Activated CD8-positive, alpha-beta memory T cell treated with anti-CD3 and anti-CD28 coated beads, Interleukin-2, amount 10 ng/mL, durations not matched to agents 7 days and 5 days (primary cell): ENCODE measurements at places on chromosomes 6 and 20. TPM values are rescaled to one million over a fixed set of nuclear protein-coding genes. Genes with fewer than 3 reads are reported as not detected.
A peak's percentile ranks its signal among the peaks of the same experiment; 100 is the strongest.

DNA sequence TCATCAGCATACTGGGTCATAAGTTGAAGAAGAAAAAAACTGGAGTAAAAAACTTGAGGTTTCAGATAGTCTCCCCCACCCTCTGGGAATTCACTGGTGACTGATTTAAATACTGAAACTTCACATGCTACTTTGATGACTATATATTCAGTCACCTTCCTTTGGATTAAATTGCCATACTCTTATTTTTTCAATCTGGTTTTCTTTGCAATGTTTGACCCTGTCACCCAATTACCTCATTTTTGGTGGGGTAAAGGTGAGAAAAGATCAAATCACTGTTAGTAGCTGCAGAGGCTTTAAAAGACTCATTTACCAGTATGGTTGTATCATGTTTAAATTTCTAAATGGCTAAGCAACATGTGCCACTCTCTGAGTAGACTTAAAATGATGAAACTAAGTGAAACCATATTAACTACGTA lies 862.7 kb upstream of the FLRT3 start:
- H3K4me1 ChIP-seq = no peaks in the 10 kb centered on the region
- no peak overlapping the region for H3K4me3 ChIP-seq
- no peak overlapping the region for H3K27ac ChIP-seq
- no peaks in the 10 kb centered on the region for H3K27me3 ChIP-seq

The SNPH gene
- 3.6 TPM for total RNA-seq

DNA sequence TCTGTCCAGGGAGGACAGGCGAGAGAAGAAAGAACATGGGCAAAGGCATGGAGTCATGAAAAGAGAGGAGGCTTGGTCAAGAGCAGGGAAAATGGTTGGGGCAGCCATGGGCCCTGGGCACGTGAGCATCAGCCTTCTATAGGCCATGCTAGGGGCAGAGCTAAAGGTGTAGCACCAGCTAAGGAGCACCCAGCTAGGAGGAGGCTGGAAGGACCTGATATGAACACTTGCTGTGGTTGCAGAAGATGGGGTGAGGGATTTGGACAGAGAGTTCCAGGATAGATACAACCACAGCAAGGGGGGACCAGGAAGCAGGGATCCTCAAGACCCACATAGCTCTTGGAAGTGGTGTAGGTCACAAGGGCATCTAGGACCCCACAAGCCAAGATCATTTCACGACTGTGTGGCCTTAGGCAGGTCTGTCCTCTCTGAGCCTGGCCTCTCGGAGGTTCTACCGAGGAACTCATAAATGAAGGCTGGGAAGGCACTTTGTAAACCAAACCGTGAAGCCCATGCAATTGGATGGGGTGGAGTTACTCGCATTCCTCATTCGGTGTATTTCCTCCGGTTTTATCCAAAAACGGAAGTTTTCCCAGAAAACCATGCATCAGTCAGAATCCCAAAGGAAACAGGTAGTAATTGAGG lies 74.0 kb upstream of the TOP1 start:
- peak; percentile 28 for DNase-seq
- H3K4me1 ChIP-seq = peaks cover 11% of the 10 kb centered on the region
- no peak overlapping the region for H3K27ac ChIP-seq
- no peak overlapping the region for H3K4me3 ChIP-seq

DNA sequence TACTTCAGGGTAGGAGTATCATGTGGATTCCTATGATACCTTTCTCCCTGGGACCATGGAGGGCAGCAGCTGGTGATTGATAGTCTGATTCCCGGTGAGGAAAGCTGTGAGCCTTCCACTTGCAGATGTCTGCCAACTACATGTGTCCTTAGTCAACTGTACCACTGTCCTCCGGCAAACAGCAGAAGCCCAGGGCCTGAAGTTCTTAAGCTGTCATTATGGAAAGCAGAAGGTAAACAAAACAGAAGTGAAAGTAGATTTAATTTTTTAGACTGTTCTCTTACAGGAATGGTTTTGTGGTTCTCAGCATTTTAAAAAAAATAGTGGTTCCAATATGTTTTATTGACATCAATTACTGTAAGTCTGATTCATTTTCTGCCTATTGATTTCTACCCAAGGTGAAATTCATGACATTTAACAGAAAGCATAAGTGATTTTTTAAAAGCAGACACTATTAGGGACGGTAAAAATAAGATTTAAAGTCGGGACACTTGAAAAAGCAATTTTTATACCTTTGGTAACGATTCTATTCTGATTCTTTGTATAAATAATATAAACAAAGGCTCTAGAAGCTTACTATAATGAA lies 36.6 kb downstream of the PTPN1 start:
- peak overlapping the region; percentile 61 for H3K4me3 ChIP-seq
- H3K36me3 ChIP-seq = peaks cover 28% of the 10 kb centered on the region
- H3K27ac ChIP-seq = peak overlapping the region; percentile 68
- peak; percentile 58 for DNase-seq
- no peaks in the 10 kb centered on the region for H3K27me3 ChIP-seq

The HLA-DMB gene
- 31.2 TPM for total RNA-seq

DNA sequence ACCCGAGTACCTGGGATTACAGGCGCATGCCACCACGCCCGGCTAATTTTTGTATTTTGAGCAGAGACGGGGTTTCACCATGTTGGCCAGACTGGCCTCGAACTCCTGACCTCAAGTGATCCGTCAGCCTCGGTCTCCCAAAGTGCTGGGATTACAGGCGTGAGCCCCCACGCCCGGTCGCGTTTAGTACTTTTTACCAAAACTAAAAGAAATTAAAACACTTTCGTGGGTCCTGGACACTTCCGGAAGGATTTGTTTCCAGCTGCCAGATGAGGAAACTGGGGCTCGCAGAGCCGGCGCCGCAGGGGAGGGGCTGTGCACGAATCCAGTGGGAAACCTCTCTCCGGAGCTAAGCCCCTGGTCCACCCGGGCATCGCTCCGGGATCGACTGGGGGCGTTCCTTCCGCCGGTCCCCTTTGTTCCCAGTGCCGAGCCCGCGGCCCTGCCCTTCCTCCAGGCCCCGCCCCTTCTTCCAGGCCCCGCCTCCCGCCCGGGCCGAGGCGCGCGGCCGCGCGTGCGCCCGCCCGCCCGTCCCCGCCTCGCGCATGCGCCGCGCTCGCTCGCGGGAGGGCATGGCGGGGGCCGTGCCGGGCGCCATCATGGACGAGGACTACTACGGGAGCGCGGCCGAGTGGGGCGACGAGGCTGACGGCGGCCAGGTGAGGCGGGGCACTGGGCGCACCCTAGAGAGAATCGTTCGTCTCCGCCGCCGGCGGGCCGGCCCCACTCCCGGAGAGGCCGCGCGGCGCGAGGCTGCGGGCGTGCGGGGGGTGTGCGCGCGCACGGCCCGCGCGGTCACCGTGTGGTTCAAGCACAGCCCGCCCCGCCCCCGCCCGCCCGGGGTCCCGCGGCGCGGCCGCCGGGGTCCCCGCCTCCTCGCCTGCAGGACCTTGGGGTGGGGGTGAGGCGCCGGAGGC lies at the start of gene NELFCD:
Gene NELFCD (plus strand): TSS at position 546 of the 917 bp plus-strand sequence. CDS start 54 bp downstream, at position 600.
- H3K4me3 ChIP-seq = peak within 1 kb of the TSS; percentile 88
- H3K27ac ChIP-seq = peak within 1 kb of the TSS; percentile 86
- H3K27me3 ChIP-seq = no peaks in the 10 kb centered on the region
- peak; percentile 90 for DNase-seq
- peaks cover 21% of the 10 kb centered on the region for H3K36me3 ChIP-seq

DNA sequence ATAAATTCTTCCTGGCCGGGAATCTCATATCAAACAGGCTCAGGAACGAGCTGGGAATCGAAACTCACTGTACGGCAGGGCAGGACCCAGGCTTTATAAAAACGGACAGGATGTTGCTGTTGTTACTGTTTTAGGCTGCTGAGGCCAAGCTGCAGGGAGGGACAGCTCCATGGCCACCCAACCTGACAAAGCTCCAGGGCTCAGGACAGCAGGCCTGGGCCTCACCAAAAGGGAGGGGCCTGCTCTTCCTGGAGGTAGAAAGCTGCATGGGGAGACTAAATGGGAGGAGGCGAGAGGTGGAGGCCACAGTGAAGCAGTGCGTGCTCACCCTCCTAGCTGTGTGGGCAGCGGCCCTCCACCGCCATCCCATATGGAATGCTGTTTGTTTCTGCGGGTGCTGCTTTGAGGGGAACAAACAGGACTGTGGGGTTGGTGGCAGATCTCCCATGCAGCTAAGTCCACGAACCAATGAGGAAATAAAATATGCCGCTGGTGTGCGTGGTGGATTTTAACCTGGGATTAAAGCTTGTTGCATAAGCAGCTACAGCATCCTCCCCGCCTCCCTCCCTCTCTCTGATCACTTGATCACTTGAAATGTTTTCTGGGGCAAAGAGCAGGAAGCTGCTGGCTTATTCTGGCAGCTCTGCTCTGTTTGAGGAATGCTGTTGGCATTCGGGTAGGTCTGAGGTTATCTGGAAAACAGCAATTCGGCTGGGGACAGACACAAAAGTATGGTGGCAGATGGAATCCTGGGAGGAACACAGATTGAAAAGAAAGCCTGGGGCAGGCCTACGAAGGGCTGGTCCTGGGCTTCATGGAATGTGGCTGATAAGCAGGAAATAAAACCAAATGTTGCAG lies 2.4 kb upstream of the ZMYND8 start:
- DNase-seq = no peak
- peaks cover 13% of the 10 kb centered on the region for H3K36me3 ChIP-seq
- H3K27me3 ChIP-seq = no peaks in the 10 kb centered on the region
- peaks cover 45% of the 10 kb centered on the region for H3K4me1 ChIP-seq

- no peaks in the 10 kb centered on the region for H3K4me1 ChIP-seq
- H3K27me3 ChIP-seq = no peaks in the 10 kb centered on the region
- DNase-seq = no peak
- no peak overlapping the region for H3K27ac ChIP-seq
- H3K4me3 ChIP-seq = no peak overlapping the region
These were observed 296.8 kb upstream of the RSPO3 start for GRCh38 chr6:126821706-126822105.

DNA sequence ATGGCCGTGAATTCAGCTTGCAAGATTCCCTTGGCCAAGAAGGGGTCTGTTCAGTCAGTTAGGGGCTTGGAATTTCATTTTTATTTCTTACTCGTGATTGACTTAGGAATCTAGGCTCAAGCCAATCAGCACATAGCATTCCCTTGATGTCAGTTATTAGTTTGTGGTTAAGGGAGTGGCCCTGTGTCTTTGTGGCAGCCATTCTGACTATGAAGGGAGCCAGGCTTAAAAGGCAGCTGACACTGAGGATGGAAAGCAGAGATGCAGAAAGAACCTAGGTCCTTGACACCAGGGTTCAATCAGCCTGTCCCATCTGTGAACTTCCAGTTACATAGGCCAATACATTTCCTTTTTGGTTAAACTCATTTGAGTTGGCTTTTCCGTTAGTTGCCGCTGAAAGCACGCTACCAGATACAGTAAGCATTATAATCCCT lies 48.1 kb downstream of the MCUR1 start:
- no peak for DNase-seq
- H3K36me3 ChIP-seq = peaks cover 4% of the 10 kb centered on the region
- H3K27me3 ChIP-seq = no peaks in the 10 kb centered on the region
- H3K4me1 ChIP-seq = peaks cover 55% of the 10 kb centered on the region
